Stimulated activated CD8-positive, alpha-beta memory T cell treated with anti-CD3 and anti-CD28 coated beads, Interleukin-7, amount 100 ng/mL, for 4 hours (primary cell): ENCODE measurements at places on chromosomes 4 and X.

- no peak for DNase-seq
Observed at GRCh38 chrX:150504397-150505182, 63.8 kb upstream of the MTM1 start.

GRCh38 chr4:27154706-27155105, 294.1 kb downstream of the STIM2 start:
- no peak for DNase-seq

GRCh38 chr4:174591243-174592021, 69.1 kb upstream of the HPGD start:
- no peak for DNase-seq

DNA sequence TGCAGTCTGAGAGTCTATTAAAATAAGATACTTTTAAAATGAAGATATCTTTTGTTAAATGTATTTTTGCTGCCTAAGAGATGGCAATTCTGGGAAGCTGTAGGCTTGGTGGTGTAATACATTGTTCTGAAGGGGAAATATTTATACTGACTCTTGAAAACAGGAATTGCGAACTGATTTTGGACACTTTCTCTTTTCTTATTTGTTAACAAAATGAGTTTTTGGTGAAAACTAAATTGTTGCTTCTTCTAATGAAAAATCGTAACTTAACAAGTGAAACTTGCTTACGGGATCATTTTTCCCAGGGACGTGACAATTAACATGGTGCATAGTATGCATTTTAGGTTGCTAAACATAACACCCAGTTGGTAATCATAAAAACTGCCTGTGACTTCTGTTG, 71.0 kb downstream of the RAPGEF2 start:
- DNase-seq: no peak

- no peak for DNase-seq
Observed at GRCh38 chrX:71239781-71240180, 14.2 kb downstream of the ZMYM3 start.

- DNase-seq: no peak
Observed at GRCh38 chr4:48180234-48180633, 46.2 kb upstream of the TXK start.

GRCh38 chr4:185774131-185774653, 37.8 kb downstream of the SORBS2 start:
- no peak for DNase-seq

DNA sequence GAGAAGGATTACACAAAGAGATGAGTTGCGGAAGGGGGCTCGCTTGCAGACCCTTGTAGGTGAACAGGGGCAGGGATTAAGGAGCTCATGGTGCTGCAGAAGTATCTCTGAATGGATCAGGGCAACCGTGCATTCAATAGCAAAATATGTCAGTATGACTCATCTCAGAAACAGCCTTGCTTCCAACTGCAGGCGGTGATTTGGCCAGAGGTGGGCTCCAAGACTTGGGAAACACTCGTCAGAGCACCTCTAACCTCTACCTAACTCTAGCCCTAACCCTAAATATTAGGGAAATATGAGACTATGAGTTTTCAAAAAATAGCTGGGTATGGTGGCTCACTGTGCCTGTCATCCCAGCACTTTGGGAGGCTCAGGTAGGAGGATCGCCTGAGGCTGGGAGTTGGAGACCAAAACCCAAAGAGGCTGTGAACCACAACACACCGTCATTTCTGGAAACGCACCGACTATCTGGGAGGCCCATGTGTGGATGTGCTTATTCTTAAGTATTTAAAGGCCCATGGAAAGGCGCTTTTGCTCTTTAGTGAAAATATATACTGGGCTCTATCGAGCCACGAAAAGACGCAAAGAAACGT, 102.6 kb downstream of the DHRSX start:
- no peak for DNase-seq

- DNase-seq: no peak
Observed at GRCh38 chr4:37733240-37733867, 47.2 kb upstream of the RELL1 start.

GRCh38 chr4:699816-700580, 5.6 kb upstream of the PCGF3 start:
- no peak for DNase-seq

- DNase-seq: no peak
Observed at GRCh38 chr4:113979148-113979904, at the start of gene ARSJ. Gene ARSJ (minus strand): TSS chr4:113979647. CDS start chr4:113978834, 813 bp downstream.

GRCh38 chr4:3412257-3413020, 29.3 kb upstream of the HGFAC start:
- no peak for DNase-seq

- no peak for DNase-seq
Observed at GRCh38 chr4:8081621-8082516, 76.7 kb downstream of the ABLIM2 start.
